ENCODE measurements at places on chromosomes 3 and 15. TPM values are rescaled to one million over a fixed set of nuclear protein-coding genes. Genes with fewer than 3 reads are reported as not detected.

The RNF7 gene
- total RNA-seq = 140 TPM

The WNT7A gene
- total RNA-seq = not detected

The ST3GAL6 gene
- 0.58 TPM for total RNA-seq

The GOLGA6D gene
- not detected for total RNA-seq

The FAM219B gene
- 22.2 TPM for total RNA-seq

The SAMMSON gene
- not detected for total RNA-seq

The CCK gene
- total RNA-seq = not detected

The SYNPR gene
- total RNA-seq = not detected

The NECTIN3 gene
- total RNA-seq = 65.7 TPM

The ANKUB1 gene
- total RNA-seq = not detected

The INSYN1 gene
- not detected for total RNA-seq

The FHIT gene
- total RNA-seq = not detected

The CAMKV gene
- not detected for total RNA-seq

The HYAL1 gene
- 2.8 TPM for total RNA-seq
